ENCODE measurements at places on chromosomes 12 and 14.
A peak's percentile ranks its signal among the peaks of the same experiment; 100 is the strongest.

- no peak for DNase-seq
Observed at GRCh38 chr12:94831081-94831751, 172.3 kb downstream of the NDUFA12 start.

DNA sequence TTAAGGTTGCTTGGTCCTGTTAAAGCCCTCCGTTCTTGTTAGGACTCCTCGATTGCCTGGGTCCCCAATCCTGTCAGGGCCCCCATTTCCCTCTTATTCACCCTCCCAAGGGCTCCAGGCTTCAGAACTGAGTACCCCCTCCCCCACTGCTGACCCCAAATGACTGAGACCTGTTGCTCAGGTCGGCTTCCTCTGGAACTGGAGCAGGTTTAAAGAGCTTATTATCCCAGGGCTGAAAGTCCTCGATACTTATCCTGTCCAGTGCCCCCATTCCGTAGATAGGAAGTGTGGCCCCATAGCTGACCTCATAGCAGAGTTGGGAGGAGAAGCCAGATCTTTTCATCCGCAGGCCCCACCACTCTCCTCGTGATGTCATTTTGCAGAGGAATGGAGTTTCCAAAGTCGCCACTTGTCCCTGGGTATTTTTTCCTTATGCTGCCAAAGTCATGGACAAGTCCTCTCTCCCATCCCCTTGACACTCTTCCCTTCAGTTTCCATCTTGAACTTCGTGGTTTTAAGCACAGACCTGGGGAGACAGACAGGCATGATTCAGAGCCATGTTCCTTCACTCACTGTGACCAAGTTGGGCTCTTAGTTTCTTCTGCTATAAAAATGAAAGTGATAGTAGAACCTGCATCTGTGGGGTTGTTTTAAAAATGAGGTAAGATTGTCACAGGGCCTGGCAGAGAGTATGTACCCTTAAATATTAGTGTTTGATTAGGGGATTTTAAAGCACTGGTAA is 1.2 kb downstream of the USP30 start:
- DNase-seq = no peak

DNA sequence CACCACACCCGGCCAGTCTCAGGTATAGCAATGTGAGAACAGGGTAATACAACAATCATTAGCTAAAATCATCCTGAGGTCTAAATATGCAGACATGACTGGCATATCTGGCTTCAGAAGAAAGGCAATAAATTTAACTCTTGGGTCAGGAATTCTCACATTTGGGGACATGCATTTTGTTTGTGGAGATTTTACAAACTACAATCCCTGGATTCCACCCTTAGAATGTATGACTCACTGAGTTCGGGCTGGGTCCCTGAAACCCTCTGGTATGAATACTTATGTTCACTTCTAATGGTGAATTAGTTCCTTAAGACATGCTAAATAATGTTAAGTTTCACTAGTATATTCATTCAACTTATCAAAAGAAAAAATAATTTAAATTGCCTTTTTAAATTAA is 98.9 kb upstream of the HMGA2 start:
- no peak for DNase-seq

DNA sequence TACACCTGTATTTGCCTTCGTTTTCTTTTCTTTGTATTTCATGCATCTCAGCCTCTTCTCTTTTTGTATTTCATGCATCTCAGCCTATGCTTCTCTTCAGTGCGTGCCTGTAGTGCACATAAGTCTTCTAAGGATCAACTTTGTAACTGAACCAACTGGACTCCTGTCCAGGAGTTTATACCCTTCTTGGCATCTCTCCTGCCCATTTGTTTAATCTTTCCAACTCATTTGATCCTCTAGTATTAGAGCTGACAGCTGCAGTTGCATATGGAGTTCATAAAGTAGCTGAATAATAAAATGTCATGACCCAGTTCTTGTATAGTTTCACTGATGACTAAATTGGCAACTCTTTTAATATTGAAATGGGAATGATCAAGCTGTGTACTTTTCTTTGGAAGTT is 89.7 kb downstream of the FGD4 start:
- DNase-seq = no peak

DNA sequence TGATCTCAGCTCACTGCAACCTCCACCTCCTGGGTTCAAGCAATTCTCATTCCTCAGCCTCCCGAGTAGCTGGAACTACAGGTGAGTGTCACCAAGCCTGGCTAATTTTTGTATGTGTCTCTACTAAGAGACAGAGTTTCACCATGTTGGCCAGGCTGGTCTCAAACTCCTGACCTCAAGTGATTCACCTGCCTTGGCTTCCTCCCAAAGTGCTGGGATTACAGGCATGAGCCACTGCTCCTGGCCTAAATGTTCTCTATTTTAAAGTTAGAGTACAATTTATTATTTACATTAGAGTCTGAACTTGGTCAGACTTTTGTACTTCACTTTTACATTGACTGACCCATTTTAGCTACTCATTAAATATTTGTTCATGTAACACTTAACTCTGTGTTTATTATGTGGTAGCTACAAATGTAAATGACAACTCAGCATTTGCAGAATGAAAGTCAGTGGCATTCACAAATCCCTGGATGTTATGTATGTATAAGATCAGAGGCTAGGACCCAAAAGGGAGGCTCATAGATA is 409.6 kb downstream of the APAF1 start:
- no peak for DNase-seq

GRCh38 chr14:104341532-104342434 is 203.4 kb downstream of the KIF26A start:
- DNase-seq = peak; percentile 12

- no peak for DNase-seq
Observed at GRCh38 chr12:109304485-109304884, 4.6 kb downstream of the FOXN4 start.

DNA sequence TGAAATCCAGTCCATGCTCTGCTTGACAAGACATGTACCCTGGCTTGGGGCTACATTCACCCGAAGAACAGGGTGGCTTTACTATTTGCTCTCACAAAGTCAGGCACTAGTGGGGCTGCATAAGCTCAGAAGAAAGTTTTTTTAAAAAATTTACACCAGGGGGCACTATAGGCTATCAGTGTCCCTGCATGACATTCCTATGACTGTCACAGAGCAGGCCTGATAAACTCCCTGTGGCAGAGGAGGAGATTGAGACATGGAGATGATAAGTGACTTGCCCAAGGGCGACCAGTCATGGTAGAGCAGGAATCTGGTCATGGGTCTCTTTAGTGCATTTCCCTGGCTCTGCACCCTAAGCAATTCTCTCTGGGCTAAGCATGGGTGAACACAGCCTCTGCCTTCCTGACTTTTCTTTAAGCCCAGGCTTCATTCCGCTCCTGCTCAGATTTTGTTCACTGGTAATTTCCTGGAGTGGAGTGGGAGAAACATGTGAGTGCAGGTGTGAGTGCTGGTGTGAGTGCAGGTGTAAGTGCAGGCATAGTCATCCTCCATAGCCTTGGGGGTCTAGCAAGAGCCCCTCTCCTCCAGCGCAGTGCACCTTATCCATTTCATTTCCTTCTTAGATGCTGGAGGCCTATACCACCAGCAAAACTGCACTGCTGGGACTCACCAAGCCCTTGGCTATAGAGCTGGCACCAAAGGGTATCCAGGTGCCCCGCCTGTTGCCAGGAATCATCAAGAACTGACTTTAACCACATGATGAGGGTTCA is 91.6 kb downstream of the DHRS2 start:
- no peak for DNase-seq

- DNase-seq = peak; percentile 51
Observed at GRCh38 chr12:93571925-93572711, at the start of gene SOCS2. TSS of gene SOCS2 (plus strand) at chr12:93572675. CDS start at chr12:93572898, 223 bp downstream.

DNA sequence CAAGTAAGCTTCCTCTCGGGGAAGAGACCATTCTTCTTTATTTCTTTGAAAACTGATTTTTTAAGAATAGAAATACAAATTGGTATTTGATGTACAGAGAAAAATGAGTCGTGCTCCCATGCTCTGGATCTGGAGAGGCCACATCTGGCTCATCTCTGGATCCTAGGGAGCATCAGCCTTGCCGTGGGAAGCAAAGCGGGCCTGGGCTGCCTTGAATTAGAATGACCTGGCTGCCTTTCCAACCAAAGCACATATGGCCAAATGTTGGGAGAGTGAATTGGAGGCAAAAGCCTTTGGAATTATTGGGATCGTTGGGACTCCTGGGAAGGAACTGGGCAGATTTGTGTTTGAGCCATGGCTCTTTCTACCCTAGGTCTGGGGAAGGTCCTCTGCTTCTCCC is 80.0 kb downstream of the SLC25A47 start:
- no peak for DNase-seq

DNA sequence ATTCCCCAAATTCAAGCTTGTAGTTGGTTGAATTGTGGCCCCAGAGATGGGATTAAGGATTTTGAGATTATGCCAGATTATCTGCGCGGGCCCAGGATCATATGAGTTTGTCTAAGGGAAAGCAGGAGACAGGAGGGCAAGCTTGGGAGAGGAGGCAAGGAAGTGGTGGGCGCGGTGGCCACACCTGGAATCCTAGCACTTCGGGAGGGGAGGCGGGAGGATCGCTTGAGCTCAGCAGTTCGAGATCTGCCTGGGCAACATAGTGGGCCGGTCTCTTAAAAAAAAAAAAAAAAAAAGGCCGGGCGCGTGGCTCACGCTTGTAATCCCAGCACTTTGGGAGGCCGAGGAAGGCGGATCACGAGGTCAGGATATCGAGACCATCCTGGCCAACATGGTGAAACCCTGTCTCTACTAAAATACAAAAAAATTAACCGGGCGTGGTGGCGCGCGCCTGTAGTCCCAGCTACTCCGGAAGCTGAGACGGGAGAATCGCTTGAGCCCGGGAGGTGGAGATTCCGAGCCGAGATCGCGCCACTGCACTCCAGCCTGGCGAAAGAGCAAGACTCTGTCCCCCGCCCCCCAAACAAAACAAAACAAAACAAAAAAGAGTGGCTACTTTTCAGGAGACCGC is 881 bp upstream of the PUS1 start:
- no peak for DNase-seq

DNA sequence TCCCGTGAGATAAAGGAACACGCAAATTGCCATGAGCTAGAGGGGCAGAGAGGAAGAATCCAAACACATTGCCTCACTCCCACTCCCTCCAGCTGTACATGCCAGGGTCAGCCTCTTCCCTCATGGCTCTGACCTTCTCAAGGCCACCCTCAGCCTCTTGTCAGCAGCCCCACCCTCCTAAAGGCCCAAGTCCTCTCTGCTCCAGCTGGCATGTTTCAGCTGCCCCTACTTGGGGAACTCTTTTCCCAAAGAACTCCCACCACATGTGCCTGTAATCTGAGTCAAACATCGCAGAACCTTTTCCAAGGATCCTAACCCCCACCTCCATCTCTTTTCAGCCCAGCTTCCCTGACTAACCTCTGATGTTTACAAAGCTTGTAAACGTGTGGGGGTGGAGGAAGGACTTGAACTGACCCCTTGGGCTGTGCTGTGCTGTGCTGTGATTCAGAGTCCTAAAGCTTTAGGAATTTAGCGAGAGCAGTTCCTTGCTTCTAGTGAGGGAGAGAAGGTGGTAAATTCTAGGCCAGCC is 7.3 kb upstream of the CACNB3 start:
- DNase-seq = peak; percentile 67

GRCh38 chr14:100201701-100202100 is 37.2 kb upstream of the YY1 start:
- no peak for DNase-seq

GRCh38 chr14:56333359-56334292 is 215.4 kb downstream of the PELI2 start:
- no peak for DNase-seq
